Pancreas (tissue), 10 donors: ENCODE measurements at places on chromosomes 13 and 19.

DNA sequence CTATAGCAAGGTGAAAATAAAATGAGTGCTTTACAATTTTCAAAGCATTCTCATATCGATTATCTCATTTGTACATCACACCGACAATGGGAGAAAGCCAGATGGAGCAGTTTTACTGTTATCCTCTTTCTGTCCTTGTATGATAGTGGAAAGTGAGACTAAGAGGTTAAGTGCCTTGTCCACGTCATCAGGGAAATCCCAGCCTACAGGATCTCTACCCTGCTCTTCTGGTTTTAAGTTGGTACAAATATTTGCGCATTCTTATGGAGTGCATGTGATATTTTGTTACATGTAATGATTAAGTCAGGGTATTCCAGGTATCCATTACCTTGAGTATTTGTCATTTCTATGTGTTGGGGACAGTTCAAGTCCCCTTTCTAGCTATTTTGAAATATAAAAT, 12.4 kb upstream of the ENOX1 start:
- H3K27me3 ChIP-seq = no peaks in the 10 kb centered on the region
- H3K4me3 ChIP-seq = no peak overlapping the region
- H3K4me1 ChIP-seq = no peaks in the 10 kb centered on the region
- no peaks in the 10 kb centered on the region for H3K36me3 ChIP-seq
- H3K27ac ChIP-seq = no peak overlapping the region

GRCh38 chr13:20128459-20128931, 32.4 kb downstream of the GJA3 start:
- H3K4me3 ChIP-seq = peak overlapping the region; percentile 58
- no peak for DNase-seq
- no peaks in the 10 kb centered on the region for H3K4me1 ChIP-seq

GRCh38 chr19:51751655-51752054, at the start of gene FPR1:
Gene FPR1, minus strand, starts transcription at chr19:51751878. Its CDS starts 4,884 bp downstream, at chr19:51746994.
- H3K4me1 ChIP-seq = no peaks in the 10 kb centered on the region
- H3K27me3 ChIP-seq = no peaks in the 10 kb centered on the region
- no peak for DNase-seq
- no peak within 1 kb of the TSS for H3K4me3 ChIP-seq

GRCh38 chr19:51427201-51427600, 9.8 kb upstream of the SIGLEC10 start:
- no peaks in the 10 kb centered on the region for H3K36me3 ChIP-seq
- H3K27me3 ChIP-seq = no peaks in the 10 kb centered on the region
- DNase-seq = no peak
- H3K4me3 ChIP-seq = no peak overlapping the region
- no peaks in the 10 kb centered on the region for H3K4me1 ChIP-seq
- no peak overlapping the region for H3K27ac ChIP-seq

DNA sequence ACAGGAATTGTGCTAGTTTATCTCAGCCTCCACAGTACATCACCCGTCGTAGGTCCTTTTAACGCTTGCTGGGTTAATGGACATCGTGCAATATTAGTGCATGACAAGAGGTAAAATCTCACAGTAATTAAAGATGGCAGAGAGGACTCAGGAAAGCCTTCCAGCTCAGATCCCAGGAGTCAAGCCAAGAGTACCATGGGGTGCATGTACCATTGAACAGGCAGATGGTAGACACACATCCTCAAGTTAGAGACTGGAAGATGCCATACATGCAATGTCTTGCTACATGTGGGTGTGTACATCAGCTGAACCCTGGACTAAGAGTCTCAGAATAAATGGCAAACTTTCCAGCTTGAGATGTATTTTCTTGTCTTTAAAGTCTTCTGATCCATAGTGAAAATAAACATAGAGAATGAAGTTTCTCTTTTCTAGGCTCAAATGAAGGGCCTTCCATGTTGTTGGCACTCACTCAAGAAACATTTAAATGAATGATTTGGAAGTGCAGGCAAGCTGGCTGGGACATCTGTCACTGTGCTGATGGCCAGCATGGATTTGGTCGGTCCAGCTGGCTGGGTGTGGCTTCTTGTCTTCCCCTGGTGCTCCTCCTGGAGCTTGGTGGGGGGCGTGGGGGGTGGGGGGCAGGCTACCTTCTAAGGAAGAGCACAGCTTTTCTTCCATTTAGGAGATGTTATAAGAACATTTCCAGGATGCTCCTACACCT, 290.9 kb upstream of the MAB21L1 start:
- DNase-seq = no peak
- no peaks in the 10 kb centered on the region for H3K27me3 ChIP-seq
- H3K36me3 ChIP-seq = no peaks in the 10 kb centered on the region
- H3K27ac ChIP-seq = no peak overlapping the region
- H3K4me1 ChIP-seq = no peaks in the 10 kb centered on the region

DNA sequence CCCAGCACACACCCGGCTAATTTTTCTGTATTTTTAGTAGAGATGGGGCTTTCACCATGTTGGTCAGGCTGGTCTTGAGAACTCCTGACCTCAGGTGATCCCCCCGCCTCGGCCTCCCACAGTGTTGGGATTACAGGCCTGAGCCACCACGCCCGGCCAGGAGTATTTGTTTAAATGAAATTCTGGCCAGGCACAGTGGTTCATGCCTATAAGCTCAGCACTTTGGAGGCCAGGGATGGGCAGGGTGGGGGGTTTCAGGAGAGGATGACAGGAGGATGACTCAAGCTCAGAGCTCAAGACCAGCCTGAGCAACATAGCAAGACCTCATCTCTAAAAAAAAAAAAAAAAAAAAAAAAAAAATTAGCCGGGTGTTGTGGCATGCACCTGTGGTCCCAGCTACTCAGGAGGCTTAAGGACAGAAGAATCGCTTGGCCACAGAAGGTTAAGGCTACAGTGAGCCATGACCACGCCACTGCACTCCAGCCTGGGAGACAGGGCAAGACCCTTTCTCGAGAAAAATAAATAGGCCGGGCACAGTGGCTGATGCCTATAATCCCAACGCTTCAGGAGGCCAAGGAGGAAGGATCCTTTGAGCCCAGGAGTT, 8.2 kb upstream of the DHDH start:
- H3K36me3 ChIP-seq = no peaks in the 10 kb centered on the region
- H3K4me3 ChIP-seq = no peak overlapping the region
- no peak for DNase-seq
- H3K4me1 ChIP-seq = no peaks in the 10 kb centered on the region
- no peak overlapping the region for H3K27ac ChIP-seq

DNA sequence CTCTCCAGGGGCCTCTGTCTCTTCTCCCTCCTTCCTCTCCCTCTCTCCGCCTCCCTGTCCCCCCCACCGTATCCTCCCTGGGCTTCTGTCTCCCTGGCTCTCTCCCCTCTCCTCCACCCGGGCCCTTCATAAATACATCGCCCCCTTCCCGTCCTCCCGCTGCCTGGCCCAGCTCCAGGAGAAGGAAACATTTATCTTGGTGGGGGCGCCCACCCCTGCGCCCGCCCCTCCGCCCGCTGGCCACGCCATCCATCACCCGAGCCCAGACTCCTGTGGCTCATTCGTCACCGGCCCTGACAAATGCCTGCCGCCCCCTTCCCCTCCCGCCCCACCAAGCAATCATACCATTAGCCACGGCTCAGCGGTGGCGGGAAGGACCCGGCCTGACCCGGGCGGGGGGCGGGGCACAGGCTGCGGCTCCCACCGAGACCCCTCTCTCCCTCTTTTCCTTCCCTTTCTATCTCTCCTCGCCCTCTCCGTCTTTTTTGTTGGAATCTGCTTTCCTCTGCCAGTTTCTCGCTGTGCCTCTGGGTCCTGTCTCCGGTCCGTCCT, 2.6 kb upstream of the MEIS3 start:
- DNase-seq = no peak
- no peaks in the 10 kb centered on the region for H3K27me3 ChIP-seq
- H3K36me3 ChIP-seq = no peaks in the 10 kb centered on the region
- H3K4me3 ChIP-seq = no peak overlapping the region
- H3K27ac ChIP-seq = no peak overlapping the region

DNA sequence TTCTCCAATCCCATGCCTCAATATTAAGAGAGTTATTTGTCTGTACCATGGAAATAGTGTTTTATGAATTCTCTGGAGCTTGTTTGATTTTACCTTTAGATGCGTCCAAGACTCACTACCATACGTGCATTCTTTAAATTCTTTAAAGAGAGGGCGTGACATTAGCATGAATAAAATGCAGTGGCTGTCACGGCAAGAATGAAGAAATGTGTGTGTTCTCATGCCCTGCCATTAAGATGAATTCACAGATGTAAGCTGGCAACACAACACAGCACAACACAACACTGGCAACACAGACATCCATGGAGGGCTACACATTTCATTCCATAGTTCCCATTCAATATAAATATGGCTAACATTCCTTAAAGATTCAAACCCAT, 213.4 kb downstream of the ENOX1 start:
- no peaks in the 10 kb centered on the region for H3K36me3 ChIP-seq
- H3K27me3 ChIP-seq = no peaks in the 10 kb centered on the region
- H3K4me3 ChIP-seq = no peak overlapping the region
- DNase-seq = no peak

- no peaks in the 10 kb centered on the region for H3K4me1 ChIP-seq
- no peak overlapping the region for H3K27ac ChIP-seq
- no peaks in the 10 kb centered on the region for H3K36me3 ChIP-seq
- H3K4me3 ChIP-seq = no peak overlapping the region
- no peaks in the 10 kb centered on the region for H3K27me3 ChIP-seq
These were observed 2.3 kb upstream of the C19orf84 start for GRCh38 chr19:51392701-51393100.

DNA sequence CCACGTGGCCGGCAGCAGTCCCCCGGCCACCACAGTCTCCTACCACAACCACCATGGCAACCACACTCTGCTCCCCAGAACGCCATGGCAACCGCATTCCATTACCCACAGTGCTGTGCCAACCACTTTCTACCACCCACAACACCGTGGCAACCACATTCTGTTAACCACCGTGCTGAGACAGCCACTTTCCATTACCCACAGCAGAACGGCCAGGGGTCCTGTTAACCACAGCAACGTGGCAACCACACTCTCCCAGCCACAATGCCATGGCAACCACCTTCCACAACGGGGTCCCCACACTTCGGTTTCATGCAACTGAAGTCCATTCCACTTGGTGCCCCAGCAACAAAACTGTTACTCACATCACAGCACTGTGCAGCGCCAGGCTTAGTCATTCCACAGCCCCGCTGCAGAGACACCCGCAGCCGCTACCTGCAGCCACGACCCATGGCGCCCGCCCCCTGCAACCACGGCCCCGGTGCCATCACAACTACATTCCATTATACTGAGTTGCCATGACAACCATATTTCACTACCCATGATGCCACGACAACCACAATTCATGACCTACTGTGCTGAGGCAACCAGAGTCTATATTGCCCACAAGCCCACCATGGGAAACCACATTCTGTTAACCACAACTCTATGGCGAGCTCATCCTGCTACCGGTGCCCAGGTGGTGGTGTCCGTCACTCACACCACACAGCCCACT, 10.0 kb downstream of the DPF1 start:
- H3K36me3 ChIP-seq = no peaks in the 10 kb centered on the region
- no peak overlapping the region for H3K4me3 ChIP-seq
- H3K4me1 ChIP-seq = no peaks in the 10 kb centered on the region

DNA sequence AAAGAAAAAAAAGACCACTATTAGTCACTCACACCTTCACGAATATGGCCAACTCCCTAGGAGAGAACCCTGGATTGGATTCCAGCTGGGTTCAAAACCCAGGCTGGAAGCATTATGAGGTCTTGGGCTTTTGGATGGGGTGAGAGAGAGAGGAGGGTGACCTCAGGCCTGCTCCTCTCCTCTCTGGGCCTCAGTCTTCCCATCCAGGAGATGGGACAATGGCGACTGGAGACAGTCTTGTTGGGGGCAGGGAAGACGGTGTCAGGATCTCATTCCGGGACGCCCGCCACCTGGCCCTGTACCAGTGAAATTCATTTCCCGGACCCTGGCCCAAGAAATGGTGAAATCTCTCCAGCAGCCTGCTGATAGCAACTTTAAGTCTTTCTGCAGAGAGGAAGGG, 26.3 kb downstream of the TINCR start:
- H3K4me1 ChIP-seq = no peaks in the 10 kb centered on the region
- no peak for DNase-seq
- H3K36me3 ChIP-seq = no peaks in the 10 kb centered on the region
- no peak overlapping the region for H3K27ac ChIP-seq

DNA sequence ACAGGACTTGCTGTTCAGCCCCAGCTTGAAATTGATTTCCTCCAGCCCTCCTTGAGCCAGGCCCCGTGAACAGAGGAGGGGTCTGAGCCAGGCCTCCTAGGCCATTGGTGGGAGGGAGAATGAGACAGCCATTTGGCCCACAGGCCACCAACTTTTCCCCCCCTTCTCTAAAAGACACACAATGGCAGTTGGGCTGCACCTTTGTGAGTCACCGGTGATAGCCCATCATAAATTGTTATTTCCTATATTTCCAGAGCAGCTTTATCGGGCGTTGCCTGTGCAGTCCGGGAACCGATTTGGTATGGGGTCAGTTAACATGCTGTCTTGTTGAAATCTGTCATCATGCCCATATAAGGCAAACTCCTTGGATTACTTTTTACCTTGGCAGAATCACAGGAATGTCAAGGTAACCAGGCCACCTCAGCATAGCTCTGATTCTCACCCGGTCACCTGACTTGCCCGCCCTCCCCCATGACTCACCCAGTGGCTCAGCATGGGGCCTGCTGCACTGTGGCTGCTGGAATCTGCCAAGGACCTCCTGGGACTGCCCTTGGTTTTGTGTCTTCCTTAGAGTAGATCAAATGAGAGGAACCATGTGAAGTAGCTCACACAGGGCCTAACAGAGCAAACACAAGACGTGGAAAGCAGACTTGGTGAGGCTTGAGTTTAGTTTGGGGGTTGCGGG, 36.1 kb downstream of the ACTN4 start:
- no peaks in the 10 kb centered on the region for H3K36me3 ChIP-seq
- H3K27ac ChIP-seq = peak overlapping the region; percentile 89
- no peak overlapping the region for H3K4me3 ChIP-seq
- H3K27me3 ChIP-seq = no peaks in the 10 kb centered on the region

DNA sequence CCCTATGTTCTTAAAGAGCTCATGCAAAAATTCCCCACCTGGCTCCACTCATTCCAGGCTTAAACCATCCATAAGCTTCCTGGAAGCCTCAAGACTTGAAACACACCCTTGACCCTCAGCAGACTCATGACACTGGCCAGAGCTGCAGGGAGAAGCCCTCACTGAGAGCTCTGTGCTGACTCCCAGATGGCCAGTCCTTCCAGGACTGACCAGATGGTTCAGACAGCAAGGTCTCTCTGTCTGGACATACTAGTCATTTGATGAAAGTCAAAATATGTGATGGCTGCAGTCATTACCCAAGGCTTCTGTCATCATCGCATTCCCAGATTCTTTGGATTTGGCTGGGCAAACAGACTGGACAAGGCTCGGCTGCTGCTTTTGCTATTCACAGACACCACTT, 397.4 kb downstream of the FOXO1 start:
- no peaks in the 10 kb centered on the region for H3K27me3 ChIP-seq
- DNase-seq = no peak
- no peaks in the 10 kb centered on the region for H3K36me3 ChIP-seq

DNA sequence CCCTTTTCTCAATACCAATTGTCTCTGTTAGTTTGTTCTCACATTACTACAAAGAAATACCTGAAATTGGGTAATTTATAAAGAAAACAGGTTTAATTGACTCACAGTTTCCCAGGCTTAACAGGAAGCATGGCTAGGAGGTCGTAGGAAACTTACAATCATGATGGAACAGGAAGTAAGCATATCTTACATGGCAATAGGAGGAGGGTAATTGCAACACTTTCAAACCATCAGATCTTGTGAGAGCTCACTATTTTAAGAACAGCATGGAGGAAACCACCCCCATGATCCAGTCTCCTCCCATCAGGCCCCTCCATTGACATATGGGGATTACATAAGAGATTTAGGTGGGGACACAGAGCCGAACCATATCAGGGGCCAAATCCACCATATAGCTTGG, 1210.1 kb upstream of the SPRY2 start:
- no peak overlapping the region for H3K4me3 ChIP-seq
- H3K27ac ChIP-seq = no peak overlapping the region
- no peak for DNase-seq
- H3K27me3 ChIP-seq = no peaks in the 10 kb centered on the region
- no peaks in the 10 kb centered on the region for H3K36me3 ChIP-seq
